Activated naive CD4-positive, alpha-beta T cell (primary cell): ENCODE measurements at places on chromosomes 2 and 18.

DNA sequence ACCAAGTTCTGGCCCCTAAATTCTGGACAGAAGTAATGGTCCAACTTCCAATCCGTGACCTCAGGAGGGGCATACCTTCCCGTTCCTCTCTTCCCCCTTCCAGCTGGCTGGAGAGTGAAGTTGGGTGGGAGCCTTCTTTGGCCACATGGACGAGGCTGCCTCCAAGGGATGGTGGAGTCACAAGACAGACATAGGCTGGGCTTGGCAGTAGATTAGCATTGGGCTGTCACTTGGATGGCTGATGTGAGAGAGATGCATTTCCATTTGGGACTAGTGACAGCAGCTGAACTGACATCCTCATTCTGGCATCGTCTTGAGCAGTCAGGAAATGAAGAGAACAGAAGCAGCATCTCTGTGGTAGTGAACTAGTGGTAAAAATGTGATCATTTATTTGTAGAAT is 12.6 kb downstream of the NT5DC4 start:
- no peak for DNase-seq

DNA sequence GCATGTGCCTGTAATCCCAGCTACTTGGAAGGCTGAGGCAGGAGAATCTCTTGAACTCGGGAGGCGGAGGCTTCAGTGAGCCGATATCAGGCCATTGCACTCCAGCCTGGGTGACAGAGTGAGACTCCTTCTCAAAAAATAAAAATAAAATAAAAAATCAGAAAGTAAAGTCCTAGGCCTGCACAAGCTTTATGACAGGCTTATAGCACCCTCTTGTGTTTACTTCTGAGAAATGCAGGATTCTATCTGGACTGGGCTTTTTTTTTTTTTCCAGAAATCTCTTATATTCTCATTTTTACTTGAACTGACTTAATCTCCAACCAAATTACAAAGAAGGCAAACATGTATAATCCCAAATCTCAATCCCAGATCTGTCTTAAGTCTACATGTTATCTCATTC is 26.1 kb upstream of the REG3G start:
- DNase-seq, result no peak

DNA sequence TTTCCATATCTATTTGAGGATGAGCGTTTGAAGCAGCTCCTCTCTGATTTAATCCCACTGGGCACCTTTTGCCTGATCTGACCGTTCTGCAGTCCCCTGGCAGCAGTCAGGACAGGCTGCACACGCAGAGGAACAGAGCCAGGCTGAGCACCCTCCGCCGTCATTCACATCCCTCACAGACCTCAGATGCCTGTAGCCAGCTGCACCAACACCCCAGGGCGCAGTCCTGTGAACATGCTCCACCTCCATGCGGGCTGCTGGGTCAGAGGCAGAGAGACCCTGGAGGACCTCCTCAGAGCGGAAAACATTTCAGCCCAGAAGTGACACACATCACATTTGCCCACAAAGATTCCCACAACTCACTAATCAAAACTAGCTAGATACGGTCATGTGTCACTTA is 146.1 kb downstream of the SEPTIN10 start:
- DNase-seq, result no peak

GRCh38 chr2:8535821-8536685 is 145.8 kb upstream of the ID2 start:
- no peak for DNase-seq

DNA sequence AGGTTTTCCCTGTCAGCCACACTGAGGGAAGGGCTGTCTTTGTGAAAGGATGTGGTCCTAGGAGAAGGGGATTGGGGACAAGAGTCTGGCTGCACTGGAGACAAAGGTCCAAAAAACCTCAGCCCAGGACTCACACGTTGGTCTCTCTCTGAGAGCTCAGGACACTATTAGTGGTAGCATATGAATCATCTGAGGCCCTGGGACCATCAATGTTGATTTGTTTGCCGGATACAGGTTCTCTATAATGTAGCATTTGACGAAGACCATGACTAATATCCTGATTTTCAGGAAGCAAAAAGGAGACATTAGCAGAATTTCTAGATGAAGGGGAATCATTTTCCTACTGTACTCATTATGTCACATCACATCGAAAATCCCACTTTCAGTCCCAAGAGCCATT is 22.2 kb upstream of the DNAH6 start:
- DNase-seq, result no peak

GRCh38 chr18:78741381-78742217 is 238.0 kb upstream of the SALL3 start:
- no peak for DNase-seq

- DNase-seq, result no peak
Observed at GRCh38 chr18:48629730-48630324, 91.0 kb downstream of the CTIF start.

GRCh38 chr2:144376460-144376859 is 143.5 kb downstream of the ZEB2 start:
- no peak for DNase-seq

- DNase-seq, result no peak
Observed at GRCh38 chr2:101736233-101736632, 38.7 kb downstream of the MAP4K4 start.

- no peak for DNase-seq
Observed at GRCh38 chr18:23634692-23635091, 28.0 kb downstream of the ANKRD29 start.

DNA sequence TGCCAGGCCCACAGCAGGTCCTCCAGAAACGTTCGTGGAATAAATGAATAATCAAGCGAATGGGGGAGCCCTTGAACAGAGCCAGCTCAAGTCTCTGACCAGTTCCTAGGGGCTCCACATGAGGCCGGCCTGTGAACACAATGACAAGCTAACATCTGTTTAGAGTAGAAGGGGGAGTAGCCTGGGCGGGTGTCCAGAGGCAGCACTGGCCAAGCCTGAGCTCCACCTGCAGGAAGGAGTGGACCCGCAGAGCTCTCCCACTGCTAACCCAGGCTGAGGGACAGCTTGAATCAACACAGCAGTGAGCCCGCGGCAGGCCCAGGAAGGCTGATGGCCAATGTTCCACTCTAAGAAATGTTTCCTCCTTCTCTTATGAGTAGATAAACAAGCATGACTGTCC is 234.8 kb upstream of the RAB6C start:
- DNase-seq, result no peak

- no peak for DNase-seq
Observed at GRCh38 chr2:43508209-43508608, 87.6 kb downstream of the THADA start.

DNA sequence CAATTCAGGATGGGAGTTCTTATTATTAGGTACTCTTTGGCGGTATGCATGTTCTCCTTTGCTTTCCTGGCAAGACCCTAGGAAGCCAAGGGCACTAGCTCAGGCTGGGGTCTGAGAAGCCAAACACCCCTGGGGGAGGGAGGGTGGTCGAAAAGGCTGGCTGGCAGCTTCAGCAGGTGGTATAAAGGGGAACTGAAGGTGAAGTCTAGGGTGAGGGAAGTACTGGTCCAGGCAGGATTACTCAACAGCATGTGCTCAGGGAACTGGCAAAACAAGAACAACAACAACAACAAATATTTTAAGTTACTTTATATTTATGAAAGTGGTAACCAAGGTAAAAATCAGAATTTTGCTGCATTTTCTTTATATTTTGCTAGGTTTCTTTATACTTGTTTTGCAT is 40.7 kb upstream of the PCBP1 start:
- no peak for DNase-seq

GRCh38 chr18:58850786-58851469 is 13.7 kb upstream of the ZNF532 start:
- DNase-seq, result no peak

GRCh38 chr2:71256421-71256820 is 29.5 kb upstream of the PAIP2B start:
- DNase-seq, result no peak

DNA sequence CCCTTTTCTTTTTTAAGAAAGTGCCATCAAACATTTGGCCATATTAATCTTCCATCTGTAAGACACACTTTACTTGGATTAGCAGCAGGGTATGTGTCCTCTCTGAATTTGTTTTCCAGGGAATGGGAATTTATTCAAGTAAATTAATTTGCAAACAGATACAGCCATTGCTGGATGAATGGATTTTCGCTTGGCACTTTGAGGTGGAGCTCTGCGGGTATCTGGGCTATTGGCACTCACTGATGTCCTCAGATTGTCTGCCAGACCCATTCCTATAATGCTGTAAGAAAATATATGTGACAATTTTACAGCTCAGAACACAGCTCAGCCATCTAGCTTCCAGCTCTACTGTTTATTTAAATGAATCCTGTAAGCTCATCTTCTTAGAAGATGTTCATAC is 201.2 kb upstream of the CDH20 start:
- DNase-seq, result no peak

DNA sequence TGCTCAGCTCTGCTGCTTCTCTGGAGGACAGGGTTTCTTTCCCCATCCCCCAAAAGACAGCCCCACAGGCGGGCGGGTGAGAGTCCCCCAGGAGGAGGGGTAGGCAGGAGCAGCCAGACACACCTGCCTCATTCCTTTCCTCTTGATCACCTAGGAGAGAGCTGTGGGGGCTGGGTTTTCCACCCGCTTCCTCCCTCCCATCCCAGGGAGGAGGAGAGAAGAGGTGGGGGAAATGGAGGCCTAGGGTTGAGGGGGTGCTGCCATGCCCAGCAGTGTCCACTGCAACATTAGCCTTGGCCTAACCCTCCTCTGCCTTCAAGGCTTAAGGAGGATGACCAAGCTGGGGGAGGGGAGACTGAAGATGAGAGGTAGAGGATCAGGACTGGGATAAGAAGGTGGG is 14.7 kb downstream of the WNT10A start:
- DNase-seq, result no peak

GRCh38 chr2:183348492-183348891 is 224.2 kb downstream of the NUP35 start:
- no peak for DNase-seq

- no peak for DNase-seq
Observed at GRCh38 chr18:1513519-1513918, 608.8 kb downstream of the ADCYAP1 start.

DNA sequence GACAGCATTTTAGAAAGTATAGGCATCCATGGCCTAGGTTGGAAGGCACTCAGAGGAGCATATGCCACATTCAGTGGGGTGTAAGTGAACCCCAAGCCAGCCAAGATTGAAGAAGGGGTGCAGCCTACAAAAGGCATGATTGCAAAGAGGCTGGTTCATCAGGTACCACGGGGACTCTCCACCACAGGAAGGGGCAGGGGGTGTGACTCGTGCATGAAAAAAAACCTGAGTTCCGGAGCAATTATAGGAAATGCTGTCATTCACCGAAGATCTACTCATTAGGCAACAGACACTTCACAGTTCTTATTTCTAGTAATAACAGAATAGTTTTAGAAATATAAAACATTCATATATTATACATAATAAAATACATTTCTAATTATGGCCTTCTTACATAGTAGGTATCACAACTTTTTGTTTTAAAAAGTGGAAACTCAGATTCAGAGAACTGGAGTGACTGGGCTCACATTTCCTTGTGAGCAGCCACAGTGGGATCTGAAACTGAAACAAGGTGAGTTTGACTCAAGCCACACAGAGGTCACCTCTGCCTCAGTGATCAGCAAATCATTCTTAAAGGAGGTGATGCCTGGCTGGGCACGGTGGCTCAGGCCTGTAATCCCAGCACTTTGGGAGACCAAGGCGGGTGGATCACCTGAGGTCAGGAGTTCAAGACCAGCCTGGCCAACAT is 188.4 kb upstream of the GYPC start:
- no peak for DNase-seq

GRCh38 chr2:226758921-226759640 is 40.5 kb downstream of the IRS1 start:
- DNase-seq, result no peak

DNA sequence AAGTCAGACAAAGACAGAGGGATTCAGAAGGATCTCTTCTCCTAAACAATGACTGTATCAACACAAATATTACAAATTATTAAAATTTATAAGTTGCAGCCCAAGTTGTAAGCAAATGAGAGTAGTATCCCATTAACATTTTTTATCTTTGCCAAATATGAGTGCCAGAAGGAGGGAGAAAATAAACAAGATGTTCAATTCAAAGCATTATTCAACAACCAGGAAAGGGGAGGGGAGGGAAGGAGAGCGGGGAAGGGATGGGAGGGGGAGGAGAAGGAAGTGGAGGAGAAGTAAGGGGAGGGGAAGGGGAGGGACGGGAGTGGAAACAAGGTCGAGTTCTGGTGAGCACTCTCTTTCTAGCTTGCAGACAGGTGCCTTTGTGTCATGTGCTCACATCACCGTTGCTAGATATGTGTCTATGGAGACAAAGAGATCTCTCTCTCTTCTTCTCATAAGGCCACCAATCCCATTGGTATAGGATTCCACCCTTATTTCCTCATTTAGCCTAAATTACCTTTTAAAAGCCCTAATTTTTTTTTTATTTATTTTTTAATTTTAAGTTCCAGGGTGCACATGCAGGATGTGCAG is 679.6 kb upstream of the CHAC2 start:
- DNase-seq, result no peak

DNA sequence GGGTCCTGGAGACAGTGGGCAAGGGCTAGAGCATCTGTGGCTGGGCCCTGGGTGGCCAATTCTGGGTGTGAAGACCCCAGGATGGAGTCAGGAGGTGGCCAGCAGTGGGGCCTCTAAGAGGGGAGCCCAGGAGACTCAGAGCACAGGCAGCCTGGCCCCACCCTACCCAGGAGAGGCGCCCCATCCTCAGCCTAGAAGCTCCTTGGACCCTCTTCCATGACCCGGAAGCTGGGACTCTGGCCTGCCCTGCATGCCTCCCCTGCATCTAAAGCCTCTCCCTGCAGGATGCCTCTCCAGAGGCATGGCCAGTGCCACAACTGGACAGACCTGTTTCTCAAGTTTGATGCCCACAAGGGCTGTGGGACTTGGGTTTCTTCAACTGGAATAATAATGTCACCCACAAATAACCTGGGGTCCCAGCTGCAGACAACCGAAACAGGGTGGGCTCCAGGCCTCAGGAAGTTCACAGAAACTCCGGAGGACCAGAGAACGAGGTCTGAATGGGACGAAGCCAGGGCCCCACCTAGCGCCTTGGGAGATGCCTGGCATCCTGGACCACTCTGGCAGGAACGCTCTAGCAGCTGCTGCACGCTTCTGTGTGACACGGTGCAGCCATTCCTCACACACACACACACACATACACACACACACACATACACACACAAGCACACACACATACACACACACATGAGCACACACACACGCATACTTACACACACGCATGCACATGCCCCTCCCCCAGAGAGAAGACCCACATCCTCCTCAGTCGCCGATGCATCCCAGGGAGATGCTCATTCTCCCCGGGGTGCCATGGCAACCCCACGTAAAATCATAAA is 16.4 kb downstream of the KCNIP3 start:
- no peak for DNase-seq

DNA sequence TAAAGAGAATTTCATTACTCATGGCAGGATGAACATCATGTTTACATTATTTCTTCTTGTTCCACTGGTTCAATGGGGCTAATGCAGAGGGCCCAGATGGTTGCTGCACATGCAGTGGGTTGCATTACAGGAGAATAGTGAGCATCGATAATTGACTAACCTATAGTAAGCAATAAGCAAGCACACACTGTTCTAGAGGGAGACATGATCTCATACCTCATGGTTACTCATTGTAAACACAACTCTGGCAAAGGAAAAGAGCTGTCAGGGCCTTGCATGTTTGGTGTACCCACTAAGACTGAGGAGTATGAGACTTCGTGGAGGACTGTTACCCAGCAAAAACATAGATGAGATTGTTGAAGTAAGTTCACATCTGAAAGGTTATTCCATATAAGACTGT is 885.6 kb upstream of the VRK2 start:
- no peak for DNase-seq
